Dorsolateral prefrontal cortex (tissue), 122 donors: ENCODE measurements at places on chromosomes 7 and 10. TPM values are rescaled to one million over a fixed set of nuclear protein-coding genes. Genes with fewer than 3 reads are reported as not detected.

SPDYE1 gene
- not detected for total RNA-seq

ADRB1 gene
- total RNA-seq = 15.9 TPM

CDHR1 gene
- 16.5 TPM for total RNA-seq

AGR3 gene
- not detected for total RNA-seq

TUBAL3 gene
- not detected for total RNA-seq

VWDE gene
- 2.7 TPM for total RNA-seq

FAM204A gene
- 96.7 TPM for total RNA-seq

SP4 gene
- total RNA-seq = 16.2 TPM

CHAT gene
- not detected for total RNA-seq

RPEL1 gene
- not detected for total RNA-seq

NRAP gene
- total RNA-seq = 0.44 TPM

MAGI2 gene
- 225 TPM for total RNA-seq

TRIM73 gene
- 15.3 TPM for total RNA-seq

CTTNBP2 gene
- total RNA-seq = 60.5 TPM

ANXA11 gene
- 116 TPM for total RNA-seq

ADAM8 gene
- 7.1 TPM for total RNA-seq

ATAD1 gene
- total RNA-seq = 71.6 TPM
